HCT116 (cell line): ENCODE measurements at places on chromosomes 5 and 9.

- DNase-seq: no peak
These were observed 16.2 kb downstream of the PRRC2B start for GRCh38 chr9:131410044-131410491.

DNA sequence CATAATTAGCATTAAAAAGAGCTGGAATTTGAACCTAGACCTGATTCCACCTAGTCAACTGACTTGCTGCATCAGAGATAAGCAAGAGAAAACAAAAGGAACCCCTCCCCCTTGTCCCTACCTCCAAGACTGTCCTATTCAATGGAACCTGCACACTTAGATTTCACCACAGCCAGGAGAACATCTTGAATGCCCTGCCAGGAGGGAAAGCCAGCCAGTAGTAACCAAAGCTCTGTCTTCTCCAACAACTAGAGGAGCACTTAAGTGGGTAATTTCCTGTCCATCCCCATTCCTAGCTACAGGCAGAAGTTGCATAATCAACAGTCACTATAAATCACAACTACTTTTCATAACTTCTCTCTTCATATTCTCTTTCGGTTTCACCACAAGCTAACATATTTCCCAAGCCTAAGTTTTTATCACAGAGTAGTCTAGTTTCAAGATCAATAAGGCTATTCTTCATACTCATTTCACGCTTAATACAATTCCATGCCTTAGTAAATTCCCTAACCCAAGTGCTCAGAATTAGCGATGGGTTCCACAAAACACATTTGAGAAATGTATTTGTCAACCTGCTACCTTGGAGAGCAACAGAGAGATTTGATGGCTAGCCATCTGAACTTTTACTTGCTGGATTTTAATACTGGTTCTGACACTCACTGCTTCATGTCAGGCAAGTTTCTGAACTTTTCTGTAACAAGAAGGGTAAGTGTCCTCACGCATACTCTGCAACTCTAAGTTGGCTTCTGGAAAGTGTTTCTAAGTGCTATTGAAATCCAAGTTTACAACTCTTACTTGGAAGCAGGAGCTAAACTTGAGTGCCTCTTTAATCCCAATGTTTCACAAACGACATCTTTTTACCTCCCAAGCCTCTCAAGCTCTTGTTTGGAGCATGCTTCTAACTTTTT lies 2.0 kb downstream of the DENND1A start:
- DNase-seq: no peak

- no peak for DNase-seq
These were observed 95.1 kb upstream of the CD180 start for GRCh38 chr5:67291671-67292070.

DNA sequence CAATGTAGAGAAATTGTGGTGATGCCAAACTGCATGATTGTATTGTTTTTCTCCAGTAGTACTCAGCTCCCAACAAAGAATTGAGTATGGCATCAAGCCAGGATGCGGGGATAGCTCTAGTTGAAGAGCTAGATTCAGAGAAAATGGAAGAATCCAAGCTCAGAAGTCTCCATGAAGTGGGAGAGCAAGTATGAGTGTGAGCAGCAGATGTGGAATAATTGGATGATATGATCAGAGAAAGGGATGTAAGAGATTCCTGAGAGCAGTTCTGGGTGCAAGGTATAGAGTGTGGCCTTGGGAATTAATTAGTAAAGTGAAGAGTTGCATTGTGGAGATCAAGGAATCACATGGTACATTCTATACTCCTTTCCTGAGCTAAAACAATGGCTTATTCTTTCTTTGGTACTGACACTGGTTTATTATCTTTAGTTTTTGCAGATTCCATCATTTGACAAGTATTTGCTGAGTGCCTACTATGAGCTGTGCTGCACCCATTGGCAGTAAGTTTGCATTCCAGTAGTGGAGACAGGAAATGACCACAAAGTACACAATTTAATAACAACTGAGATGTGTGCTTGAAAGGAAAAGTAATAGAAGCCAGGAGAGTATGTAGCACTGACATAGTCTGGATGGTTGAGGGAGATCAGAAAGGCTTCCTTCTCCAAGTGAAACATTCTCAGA lies 177.1 kb downstream of the CPLANE1 start:
- no peak for DNase-seq

DNA sequence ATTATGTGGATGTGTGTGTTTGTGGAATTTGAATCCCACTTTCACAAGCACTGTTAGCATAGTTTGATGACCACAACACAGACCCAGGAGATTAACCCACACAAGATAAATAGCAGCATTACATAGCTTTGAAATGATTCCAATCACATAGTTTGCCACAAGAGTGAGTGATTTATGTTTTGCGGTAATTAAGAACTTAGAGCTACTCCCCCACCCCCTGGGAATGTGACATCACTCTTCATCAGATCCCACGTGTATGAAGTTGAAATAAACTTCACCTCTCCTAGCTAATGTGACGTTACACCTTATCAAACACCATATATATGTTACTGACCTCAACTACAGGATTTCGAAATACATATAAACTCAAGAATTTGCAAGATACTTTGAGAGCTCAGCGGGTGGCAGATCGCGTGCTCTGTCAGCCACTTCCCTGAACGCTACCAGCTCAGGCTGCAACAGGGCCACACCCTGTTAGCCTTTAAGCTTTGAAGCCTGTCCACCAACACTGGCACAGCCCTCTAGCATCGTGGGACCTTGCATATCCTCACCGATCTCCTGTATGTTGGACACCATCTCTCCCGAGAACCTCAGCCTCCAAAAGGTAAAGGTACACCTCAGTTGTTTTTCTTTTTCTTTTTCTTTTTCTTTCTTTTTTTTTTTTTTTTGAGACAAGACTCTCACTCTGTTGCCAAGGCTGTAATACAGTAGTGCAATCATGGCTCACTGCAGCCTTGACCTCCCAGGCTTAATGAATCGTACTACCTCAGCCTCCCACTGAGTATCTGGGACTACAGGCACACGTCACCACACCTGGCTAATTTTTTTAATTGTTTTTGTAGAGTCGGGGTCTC lies 1.7 kb upstream of the AGTPBP1 start:
- peak; percentile 75 for DNase-seq

GRCh38 chr5:54281960-54282692 lies 28.2 kb downstream of the ARL15 start:
- DNase-seq: no peak
